ENCODE measurements at places on chromosomes 4 and X. TPM values are rescaled to one million over a fixed set of nuclear protein-coding genes. Genes with fewer than 3 reads are reported as not detected.

The EPGN gene
- 0.53 TPM for polyA plus RNA-seq

DNA sequence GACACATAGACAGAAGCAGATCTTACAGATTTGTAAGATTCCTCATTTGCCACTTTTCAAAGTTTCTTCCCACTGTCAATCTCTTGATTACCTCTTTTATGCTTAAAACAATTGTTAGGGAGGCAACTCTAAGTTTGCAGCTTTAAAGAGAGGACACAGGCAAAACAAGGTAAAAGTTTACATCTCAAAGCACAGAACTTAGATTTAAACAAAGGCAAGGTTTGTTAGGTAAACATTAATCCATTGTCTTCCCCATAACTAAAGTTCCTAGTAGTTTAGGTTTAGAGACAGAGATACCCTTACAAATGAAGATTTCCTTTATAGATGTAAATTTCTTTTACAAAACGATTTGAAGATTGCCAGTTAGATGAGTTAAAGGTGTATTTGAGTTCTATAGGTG is 176.9 kb downstream of the AASDH start:
- no peak for DNase-seq

The SCML2 gene
- 9.3 TPM for polyA plus RNA-seq

DNA sequence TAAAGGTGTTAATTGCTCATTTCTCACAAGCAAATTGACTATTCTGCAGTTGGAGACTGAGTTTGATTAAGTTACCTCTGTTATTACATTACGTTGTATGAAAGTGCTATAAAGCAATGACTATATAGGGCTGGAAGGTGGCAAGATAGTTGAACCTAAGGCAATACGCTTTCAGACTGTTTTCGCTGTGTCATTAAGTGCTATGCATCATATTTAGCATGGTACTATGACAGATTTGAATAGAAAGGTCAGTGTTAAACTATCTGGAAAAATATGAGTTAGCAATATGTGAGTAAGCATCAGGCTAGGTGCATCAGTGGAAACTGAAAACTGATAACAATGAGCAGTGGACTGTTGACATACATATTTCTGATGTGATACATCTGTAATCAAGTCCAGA is 206.0 kb upstream of the ARHGAP24 start:
- no peak for DNase-seq

The PRPS1 gene
- polyA plus RNA-seq = 31.3 TPM

- DNase-seq = no peak
Observed at GRCh38 chrX:46837558-46838485, 979 bp downstream of the RP2 start.

DNA sequence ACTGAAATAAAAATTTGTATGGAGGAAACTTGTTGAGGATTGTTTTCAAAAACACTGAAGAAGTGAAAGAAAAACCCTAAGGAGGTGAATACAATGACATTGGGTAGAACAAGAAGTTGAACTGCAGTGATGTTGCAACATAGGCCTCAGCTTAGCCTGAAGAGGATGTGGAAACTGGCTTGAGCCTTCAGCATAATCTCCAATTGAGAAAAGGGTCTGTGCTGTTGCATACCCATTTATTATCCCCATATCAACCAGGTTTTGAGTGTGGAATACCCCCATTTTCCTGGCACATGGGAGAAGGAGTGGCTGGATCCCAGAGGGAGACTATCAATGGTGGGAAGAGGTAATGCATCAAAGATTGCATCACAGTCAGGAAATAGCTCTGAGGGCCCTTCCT is 695.0 kb upstream of the HS3ST1 start:
- DNase-seq = no peak

The CITED1 gene
- 15.6 TPM for polyA plus RNA-seq

The PGAM4 gene
- not detected for polyA plus RNA-seq

The HSD17B13 gene
- polyA plus RNA-seq = 0.36 TPM

- no peak for DNase-seq
Observed at GRCh38 chr4:39616651-39617050, 22.0 kb downstream of the SMIM14 start.

DNA sequence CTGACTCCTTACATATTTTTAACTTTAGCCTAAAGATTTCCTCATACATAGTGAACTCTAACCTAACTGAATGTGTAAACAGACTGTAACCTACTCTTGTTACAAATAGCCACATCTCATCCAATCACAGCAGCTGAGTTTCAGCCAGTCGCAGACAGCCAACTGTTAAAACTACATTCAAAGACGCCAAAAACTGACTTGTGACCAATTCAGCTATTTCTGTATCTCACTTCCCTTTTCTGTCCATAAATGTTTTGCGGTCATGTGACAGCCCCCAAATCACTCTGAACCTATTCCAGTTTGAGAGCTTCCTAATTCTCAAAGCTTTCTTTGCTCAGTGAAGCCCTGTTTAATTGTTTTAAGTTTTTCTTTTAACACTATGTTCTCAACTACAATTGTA is 2731.9 kb downstream of the ARAP2 start:
- no peak for DNase-seq

The TMEM31 gene
- 0.43 TPM for polyA plus RNA-seq

The HTR2C gene
- not detected for polyA plus RNA-seq

DNA sequence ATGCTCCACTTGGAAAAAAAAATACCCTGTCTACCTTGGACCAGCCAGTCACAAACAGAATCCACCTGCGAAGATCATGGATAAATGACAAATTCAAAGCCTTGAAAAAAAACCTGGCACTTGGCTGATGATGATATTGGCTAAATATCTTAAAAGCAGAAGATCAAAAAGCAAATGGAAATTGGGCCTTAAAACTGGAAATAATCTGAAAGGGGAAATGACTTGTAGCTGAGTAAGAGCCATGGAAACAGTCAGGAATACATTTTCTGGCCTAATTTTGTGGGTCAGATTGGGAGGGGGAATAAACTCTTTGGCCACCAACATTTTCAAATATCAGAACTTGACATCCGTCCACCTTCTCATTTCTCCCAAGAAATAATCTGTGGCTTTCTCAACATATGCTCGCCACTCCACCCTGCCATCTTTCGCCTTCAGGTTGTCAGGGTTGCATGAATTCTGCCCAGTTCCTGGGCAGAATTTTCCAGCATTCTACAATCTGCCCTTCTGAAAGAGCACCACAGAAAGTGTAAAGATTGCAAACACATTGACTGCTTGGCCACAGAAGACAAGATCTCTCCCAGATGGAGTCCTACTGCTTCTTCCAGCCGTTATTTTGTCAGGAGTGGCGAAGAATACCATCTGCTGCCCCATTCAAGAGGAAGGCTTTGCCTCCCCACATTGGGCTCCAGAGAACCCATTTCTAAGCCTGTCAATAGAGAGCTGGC is 1.7 kb upstream of the NDP start:
- DNase-seq = no peak

DNA sequence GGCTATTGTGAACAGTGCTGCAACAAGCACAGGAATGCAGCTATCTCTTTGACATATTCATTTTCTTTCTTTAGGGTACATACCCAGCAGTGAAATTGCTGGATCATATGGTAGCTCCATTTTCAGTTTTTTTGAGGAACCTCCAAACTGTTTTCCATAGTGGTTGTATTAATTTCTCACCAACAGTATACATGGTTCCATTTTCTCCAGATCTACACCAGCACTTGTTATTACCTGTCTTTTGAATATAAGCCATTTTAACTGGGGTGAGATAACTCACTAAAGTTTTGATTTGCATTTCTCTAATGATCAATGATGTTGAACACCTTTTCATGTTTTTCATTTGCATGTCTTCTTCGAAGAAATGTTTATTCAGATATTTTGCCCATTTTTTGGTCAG is 241.1 kb upstream of the AGTR2 start:
- DNase-seq = no peak

The NAT8L gene
- not detected for polyA plus RNA-seq

DNA sequence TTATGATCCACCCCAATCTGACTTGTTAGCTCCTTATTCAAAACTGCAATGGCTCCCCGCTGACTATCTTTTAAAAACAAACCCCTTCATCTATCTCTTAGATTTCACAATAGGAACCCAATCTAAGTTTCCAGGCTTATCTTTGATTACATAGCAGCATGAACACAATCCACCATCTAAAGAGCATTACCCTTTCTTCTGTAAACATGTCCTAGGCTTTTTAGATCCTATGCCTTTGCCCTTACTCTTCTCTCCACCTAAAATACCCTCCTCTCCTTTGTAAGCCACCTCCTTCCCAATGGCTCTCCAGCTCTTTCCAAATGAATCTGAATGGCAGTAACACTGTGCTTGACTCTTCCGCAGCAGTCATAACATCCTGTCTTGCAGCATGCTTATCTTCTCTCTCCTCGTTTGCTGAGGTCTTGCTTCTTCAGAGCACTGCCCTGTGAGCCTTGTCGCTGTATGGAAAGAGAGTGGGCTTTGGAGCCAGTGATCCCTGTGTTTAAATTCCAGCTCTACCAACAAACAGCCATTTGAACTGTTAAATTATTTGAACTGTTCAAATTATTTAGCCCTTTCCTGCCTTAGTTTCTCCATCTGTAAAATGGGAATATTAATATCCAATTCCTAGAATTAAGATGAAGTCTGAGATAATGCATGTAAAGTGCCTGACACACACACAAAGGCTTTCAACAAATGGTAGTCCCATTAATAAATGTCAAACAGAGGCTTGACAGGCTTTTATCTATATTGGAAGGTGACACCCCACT is 16.2 kb upstream of the TSPAN5 start:
- no peak for DNase-seq

DNA sequence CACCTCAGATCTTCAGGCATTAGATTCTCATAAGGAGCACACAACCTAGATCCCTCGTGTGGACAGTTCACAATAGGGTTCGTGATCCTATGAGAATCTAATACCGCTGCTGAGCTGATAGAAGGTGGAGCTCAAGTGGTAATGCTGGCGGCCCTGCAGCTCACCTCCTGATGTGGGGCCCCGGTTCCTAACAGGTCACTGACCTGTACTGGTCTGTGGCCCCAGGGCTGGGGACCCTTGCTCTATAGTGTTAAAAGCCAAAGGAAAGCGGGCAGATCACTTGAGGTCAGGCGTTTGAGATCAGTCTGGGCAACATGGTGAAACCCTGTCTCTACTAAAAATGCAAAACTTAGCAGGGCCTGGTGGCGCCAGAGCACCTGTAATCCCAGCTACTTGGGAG is 1047.0 kb upstream of the FTHL17 start:
- no peak for DNase-seq

GRCh38 chr4:4446434-4446833 is 59.5 kb downstream of the NSG1 start:
- DNase-seq = no peak

GRCh38 chr4:168863719-168864647 is 146.1 kb downstream of the CBR4 start:
- DNase-seq = no peak

GRCh38 chr4:106627051-106627450 is 258.5 kb upstream of the GIMD1 start:
- DNase-seq = no peak

The ADRA2C gene
- polyA plus RNA-seq = not detected

DNA sequence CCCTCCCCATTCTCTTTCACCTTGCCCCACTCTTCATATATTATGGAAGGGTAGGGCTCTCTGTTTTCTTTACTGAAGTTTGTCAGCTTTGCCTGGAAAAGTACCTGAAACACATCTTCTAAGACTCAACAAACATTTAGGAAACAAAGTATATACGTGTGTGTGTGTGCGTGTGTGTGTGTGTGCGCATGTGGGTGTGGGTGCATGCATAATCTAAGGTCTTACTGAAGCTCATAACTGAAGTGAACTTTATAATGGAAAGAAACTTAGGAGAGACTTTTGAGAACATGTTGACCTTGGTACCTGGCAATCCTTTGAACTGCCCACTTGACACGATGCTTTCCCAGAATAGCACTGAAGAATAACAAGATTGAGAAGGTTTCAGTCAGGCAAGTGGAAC is 986.3 kb upstream of the GRID2 start:
- no peak for DNase-seq

DNA sequence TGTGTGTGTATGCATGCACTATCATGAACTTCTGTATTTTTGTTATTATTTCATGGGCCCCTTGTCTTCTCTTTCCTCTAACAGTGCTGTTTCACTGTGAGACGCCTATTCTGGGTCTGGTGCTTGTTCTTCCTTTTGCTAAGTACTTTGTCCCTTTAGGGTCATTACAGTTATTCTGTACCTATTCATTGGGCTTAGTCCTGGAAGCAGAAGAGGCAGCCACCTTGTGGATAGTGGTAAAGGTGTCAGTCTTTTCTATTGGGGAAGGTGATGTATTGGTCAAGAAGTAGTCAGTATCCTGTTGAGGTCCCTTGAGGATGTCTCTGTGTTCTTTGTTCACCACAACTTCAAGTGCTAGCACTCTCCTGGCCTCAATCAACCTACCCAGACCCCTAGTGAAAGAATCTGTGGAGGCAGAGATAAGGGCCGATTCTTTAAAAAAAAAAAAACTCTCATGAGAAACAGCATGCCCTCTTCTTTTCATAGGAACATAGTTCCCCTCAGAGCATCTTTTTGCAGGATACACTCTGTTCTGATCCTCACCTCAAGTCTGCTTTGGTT is 593.8 kb downstream of the SPRY1 start:
- no peak for DNase-seq

DNA sequence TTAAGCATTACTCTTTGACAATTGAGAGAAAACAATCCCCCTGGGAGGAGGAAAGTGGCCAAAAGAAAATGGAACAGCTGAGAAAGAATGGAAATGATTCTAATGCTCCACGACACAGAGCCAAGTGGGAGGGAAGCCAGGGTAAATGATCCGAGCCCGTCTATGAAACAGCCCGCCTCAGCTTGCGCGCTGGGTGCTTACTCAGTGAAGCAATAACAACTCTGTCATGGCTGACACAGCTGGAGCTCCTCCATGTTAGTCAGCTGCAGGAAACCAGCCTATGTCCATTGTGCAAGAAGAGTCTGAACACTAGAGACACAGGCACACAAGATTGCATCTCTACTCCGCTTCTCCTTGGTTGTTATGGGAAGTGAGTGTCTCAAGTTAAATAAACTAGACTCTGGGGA is 19.3 kb downstream of the NOA1 start:
- DNase-seq = peak; percentile 97

The SPANXA1 gene
- not detected for polyA plus RNA-seq

DNA sequence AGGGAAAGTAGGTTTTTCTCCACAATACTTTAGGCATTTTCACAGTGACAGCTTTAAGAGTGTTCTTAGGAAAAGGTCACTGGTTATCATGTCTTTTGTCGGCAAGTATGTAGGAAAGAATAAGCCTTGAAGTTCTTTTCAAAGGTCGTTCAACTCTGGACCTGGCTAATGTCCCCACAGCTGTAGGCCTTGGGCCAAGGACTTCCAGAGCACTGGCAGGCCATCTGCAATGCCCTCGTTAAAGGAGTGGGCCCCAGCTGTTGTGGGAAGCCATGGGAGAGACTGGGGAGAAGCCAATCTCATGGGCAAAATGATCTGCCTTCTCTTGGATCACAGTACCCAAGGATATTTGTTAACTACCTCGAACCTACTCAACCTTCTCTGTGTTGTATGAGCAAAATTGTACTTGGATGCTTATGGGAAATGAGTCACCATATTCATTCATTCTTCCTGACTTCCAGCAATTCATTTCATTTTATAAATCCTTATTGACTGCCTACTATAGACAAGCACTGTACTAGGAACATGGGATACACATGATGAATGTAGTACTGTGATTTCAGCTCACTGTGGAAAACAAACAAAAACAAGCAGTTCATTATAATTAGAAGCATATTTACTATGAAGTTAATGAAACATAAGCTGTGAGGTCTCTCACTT is 141.1 kb upstream of the KIT start:
- DNase-seq = no peak

All from muscle of arm (tissue), 14 donors.